ENCODE measurements at places on chromosomes 6 and 20.

DNA sequence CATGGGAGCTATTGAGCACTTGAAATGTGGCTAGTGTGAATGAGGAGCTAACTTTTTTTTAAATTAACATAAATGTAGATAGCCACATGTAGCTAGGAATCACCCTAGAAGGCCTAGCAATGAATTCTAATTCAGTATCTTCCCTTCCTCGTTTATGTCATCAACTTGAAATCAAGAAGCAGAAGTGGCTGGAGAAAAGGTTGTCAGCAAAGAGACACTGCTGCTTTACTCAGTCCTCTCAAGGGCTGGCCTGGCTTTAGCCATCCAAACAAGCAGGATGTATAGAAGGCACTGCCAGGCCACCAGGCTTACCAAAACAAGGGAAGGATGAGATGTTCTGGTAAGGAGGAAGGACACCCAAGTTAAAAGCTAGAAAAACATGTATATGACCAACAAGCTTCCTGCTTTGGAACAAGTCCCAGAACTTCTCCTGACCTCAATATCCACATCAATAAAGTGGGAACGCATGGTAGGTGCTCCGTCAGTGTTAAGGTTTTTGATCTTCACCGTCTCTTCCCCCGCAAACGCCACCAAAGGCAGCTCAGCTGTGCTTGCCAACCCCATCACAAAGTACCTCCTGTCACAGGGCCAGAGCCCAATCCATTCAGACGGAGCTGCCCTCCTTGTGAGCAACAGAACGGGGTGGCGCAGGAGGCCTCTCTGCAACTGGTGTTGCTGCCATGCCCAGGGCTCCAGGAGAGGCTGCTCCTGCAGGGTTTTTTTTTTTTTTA lies 235.8 kb upstream of the RIN2 start:
- DNase-seq = no peak

- DNase-seq = peak; percentile 26
Observed at GRCh38 chr20:54356801-54357200, 118.6 kb upstream of the DOK5 start.

- DNase-seq = no peak
Observed at GRCh38 chr6:34236131-34236442, 586 bp upstream of the HMGA1 start.

GRCh38 chr6:96478695-96479094 lies 42.9 kb upstream of the UFL1 start:
- no peak for DNase-seq

GRCh38 chr6:35554811-35555210 lies 42.1 kb upstream of the TULP1 start:
- DNase-seq = no peak

DNA sequence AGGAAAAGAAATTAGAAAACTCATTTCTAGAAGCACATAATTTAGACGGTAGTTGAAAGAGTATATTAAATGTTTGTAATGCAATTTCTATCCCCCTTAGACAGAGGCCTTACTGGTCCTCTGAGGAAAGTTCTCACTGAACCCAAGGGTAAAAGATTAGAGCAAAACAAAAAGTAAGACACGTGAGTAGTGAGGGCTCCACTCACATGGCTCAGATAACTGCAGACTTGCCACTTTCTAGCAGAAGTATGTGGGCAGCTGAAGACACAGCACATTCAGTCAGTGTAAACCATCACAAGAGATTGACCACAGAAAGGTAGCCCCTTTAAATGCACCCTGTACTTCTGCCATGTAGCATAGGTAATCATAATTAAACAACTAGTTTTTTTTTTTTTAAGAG lies 193.8 kb downstream of the BTBD9 start:
- no peak for DNase-seq

- no peak for DNase-seq
Observed at GRCh38 chr6:131400054-131400778, 172.8 kb upstream of the ARG1 start.
